ENCODE measurements at places on chromosomes 4 and X. TPM values are rescaled to one million over a fixed set of nuclear protein-coding genes. Genes with fewer than 3 reads are reported as not detected.

- no peak for DNase-seq
Measured at GRCh38 chr4:98232202-98232601, 29.0 kb upstream of the RAP1GDS1 start.

GRCh38 chr4:43353552-43353951 lies 461.0 kb downstream of the GRXCR1 start:
- no peak for DNase-seq

GRCh38 chrX:44873415-44874276 lies 658 bp downstream of the KDM6A start:
- peak; percentile 15 for DNase-seq

DNA sequence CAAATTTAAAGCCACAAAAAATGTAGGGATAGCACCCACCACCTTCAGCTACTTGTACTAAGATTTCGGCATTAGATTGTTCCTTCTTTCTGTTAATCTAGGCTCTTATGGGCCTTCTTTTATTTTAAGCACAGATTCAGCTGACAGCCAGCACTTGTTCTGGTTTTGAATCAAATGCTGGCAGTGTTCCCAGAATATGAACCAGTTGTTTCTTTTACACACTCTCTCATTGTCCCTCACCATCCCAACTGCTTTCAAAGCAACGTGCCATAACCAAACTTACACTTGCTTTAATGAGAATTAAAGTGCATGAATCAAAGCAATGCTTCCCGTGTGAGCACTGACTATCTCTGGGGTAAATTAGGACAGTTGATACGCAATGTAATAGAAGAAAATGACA lies 744.5 kb upstream of the FAM241A start:
- DNase-seq = no peak

Gene GAB1
- 36.6 TPM for total RNA-seq

GRCh38 chr4:139889264-139889663 lies 223.6 kb downstream of the MGST2 start:
- DNase-seq = no peak

Data from lower leg skin (tissue), 4 donors.